ENCODE measurements at places on chromosomes 2 and 18. TPM values are rescaled to one million over a fixed set of nuclear protein-coding genes. Genes with fewer than 3 reads are reported as not detected.

GRCh38 chr2:155770516-155770915 lies 562.0 kb downstream of the NR4A2 start:
- DNase-seq: no peak

- DNase-seq: no peak
These were observed 373.3 kb downstream of the PTPRM start for GRCh38 chr18:7940379-7940778.

DSG1 gene
- polyA plus RNA-seq: not detected

- DNase-seq: no peak
These were observed 74.9 kb downstream of the MTCL1 start for GRCh38 chr18:8780227-8780626.

DNA sequence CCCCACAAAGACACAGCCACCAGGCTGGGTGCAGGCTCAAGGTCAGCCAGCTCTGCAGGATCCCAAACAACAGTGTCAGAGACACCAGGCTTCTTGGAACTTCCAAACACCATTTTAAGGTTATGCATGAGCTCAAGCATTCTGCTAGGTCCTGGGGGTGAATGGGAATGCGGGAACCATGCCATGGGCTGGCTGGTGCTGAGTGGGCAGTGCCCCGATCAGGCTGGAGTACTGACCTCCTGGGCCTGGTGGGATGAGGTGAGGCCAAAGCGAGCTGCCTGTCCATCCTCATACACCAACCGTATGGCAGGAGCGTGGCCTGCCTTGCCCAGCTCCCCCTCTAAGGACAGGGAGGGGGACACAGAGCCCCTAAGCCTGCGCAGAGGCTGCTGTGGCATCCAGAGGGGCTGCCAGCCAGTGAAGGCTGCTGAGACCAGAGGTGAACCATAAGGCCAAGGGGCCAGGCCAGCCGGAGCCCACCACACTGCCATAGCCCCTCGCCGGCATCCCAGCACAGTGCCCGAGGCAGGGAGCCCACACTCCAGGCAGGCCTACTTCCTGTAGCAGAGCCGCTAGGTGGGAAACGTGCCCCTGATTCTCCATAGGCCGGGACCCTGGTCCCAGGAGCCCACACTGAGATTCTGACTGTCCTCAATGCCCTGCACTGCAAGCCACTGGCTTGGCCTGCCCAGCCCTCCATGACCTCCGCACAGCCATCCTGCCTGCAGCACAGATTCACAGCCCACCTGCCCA lies 135.0 kb downstream of the HDAC4 start:
- no peak for DNase-seq

BARD1 gene
- 59.0 TPM for polyA plus RNA-seq

- peak; percentile 6 for DNase-seq
These were observed 489 bp downstream of the TRMT61B start for GRCh38 chr2:28869494-28870145.

- no peak for DNase-seq
These were observed 145.0 kb downstream of the NAPG start for GRCh38 chr18:10670856-10671255.

DNA sequence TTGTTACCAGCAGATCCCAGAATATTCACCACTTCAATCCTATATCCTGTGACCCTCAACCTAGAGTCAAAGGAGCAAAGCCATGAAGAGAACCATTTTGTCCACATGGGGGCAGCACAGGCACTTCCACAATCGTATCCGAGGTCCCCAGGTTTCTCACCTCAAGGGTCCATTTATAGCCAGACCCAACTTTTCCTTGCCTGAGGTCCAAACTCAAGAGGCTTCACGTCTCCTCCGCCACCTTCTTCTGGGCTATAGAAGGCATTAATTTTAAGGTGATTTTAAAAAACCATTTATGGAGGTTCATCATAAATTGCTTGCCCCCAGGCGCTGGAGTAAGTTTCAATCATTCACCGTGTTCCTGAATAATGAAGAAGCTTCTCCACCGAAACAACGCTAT lies 111.6 kb upstream of the NABP1 start:
- peak; percentile 93 for DNase-seq

- DNase-seq: peak; percentile 71
These were observed 2.8 kb downstream of the DUSP2 start for GRCh38 chr2:96142217-96143113.

- no peak for DNase-seq
These were observed 160.6 kb upstream of the SMAD7 start for GRCh38 chr18:49111191-49111988.

DNA sequence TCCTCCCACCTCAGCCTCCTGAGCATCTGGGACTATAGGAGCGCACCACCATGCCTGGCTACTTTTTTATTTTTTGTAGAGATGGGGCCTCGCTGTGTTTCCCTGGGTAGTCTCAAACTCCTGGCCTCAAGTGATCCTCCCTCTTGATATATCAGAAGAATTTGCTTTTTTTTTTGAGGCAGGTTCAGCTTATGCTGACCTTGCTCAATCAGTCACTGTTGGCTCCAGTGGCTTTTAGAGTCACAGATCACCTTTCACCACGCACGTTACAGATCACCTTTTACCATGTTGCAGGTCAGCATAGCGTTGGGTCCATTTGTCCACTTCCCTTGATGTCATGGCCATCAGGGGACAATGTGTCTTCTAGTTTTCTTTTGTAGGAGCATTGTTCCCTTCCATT lies 36.1 kb downstream of the DCAF17 start:
- no peak for DNase-seq

GRCh38 chr2:140808820-140809219 lies 1322.0 kb downstream of the LRP1B start:
- peak; percentile 65 for DNase-seq

DNA sequence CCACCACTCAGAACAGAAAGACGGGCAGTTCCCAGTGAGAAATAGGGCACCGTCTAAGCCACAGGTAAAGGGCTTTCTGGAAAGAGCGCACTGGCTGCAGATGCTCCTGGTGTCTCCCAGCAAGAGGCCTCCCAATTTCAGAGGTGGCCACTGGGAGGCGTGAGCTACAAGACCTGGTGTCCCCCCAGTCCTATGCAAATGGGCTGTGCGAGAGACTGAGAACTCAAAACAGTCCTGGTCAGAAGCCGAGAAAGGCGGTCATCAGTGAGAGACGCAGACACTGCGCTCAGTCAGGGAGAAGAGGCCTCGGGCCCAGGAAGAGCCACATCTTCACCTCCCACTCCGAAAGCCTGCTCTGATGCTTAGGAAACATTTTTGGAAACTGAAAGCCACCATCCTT lies 179.5 kb downstream of the EIPR1 start:
- DNase-seq: peak; percentile 85

CNDP1 gene
- not detected for polyA plus RNA-seq

ANKRD30BL gene
- polyA plus RNA-seq: 0.26 TPM

- DNase-seq: no peak
These were observed 161.6 kb upstream of the TRIB2 start for GRCh38 chr2:12555012-12555645.

DNA sequence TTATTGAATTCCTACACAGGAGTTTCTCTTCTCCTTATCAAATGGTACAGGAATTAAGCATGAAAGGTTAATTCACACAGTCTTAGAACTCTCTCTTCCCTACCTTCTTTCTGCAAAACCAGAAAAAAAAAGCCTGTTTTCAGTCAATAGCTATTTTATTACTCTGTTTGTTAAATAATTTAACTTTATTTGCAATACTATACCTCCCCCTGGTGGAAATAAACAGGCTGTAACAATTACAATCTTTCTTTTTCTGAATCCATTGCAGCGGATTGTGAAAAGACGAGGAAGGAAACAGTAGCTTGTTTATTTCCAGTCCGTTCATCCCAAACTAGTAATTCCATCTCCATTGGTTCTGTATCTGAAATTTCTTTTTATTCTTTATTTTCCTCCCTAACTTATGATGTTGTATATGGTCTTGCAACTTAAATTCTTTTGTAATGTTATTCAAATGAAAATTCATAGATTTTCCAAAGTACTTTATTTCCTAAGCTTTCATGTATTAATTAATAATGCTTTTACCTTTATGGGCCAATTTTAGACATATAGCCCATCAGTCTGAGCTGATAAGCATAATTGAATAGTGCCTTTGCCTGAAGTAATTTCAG lies 165.2 kb downstream of the SH3BP4 start:
- peak; percentile 77 for DNase-seq

GRCh38 chr2:10373931-10374330 lies 71.2 kb downstream of the HPCAL1 start:
- DNase-seq: no peak

TM4SF20 gene
- 0.12 TPM for polyA plus RNA-seq

GRCh38 chr2:48253301-48253700 lies 276.7 kb upstream of the STON1 start:
- no peak for DNase-seq

GRCh38 chr2:7146151-7146550 lies 228.9 kb downstream of the RNF144A start:
- no peak for DNase-seq

- peak; percentile 53 for DNase-seq
These were observed 5.0 kb downstream of the SP9 start for GRCh38 chr2:174339561-174340399.

- DNase-seq: peak; percentile 62
These were observed 695.6 kb downstream of the TSN start for GRCh38 chr2:122451040-122451439.

MAL gene
- polyA plus RNA-seq: not detected

- DNase-seq: peak; percentile 74
These were observed 144.6 kb upstream of the SATB2 start for GRCh38 chr2:199602271-199602895.

GRCh38 chr2:16318051-16318450 lies 347.6 kb downstream of the CYRIA start:
- no peak for DNase-seq

DNA sequence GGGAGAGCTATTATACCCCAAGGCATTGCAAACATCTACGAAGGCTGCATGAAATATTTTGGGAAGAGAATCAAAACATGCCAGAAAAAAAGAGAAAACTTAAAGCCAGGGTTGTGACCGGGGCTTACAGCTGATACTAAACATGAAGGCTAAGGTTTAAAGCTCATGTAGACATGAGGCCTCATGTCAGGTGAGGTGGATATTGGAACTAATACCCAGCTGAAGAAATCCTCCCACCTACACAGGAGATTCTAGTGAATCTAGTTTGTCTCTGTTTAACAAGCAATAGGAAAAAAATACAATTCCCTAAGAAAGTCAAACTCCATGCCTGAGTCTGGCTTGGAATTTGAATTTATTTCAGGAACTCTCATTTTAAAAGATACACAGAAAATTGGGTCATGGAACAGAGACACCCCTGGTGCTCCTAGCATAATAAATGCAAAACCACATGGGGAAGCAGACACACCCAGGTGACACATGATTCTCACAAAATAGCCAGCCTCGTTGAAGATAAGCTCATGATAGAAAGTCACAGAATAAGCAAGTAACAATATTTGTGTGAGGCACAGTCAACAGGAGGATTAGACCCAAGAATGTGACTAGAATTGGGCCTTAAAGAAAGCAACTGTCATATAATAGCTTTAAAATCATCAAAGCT lies 42.2 kb downstream of the UPP2 start:
- DNase-seq: no peak

IGFBP5 gene
- 0.43 TPM for polyA plus RNA-seq

All from GM23338 (cell line).